SJSA1 (cell line): ENCODE measurements at places on chromosomes 6 and 20. TPM values are rescaled to one million over a fixed set of nuclear protein-coding genes. Genes with fewer than 3 reads are reported as not detected.

DNA sequence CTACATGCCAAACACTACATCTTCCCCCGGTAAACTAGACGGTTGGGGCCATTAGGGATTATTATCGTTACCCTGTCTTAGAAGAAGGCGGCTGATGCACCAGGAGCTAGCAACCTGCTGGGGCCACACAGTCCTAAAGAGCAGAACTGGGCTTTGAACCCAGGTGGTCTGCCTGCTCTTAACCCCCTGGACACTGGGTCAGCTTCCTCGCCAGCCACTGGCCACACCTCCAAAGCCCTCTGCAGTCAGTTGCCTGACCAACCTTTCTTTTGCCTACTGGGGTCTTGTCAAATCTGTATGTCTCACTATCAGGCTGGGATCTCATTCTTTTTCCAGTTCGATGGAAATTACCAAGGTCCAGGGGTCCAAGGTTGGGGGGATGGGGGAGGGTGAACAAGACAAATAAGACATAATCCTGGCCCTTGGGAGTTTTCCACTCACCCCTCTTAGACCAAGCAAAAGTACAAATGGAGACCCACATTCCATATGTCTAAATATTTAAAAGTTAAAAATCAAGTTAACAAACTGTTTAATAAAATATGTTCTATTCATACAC is 34.0 kb upstream of the FOXP4 start:
- H3K4me1 ChIP-seq = no peaks in the 10 kb centered on the region
- no peaks in the 10 kb centered on the region for H3K36me3 ChIP-seq
- no peak overlapping the region for H3K4me3 ChIP-seq
- no peak for DNase-seq
- H3K27me3 ChIP-seq = no peaks in the 10 kb centered on the region

MYCT1 gene
- total RNA-seq = 0.39 TPM in 1 of 2 replicates, not detected in the other

- H3K4me3 ChIP-seq = no peak overlapping the region
- H3K27ac ChIP-seq = no peak overlapping the region
- H3K4me1 ChIP-seq = no peaks in the 10 kb centered on the region
- no peak for DNase-seq
- no peaks in the 10 kb centered on the region for H3K36me3 ChIP-seq
- no peaks in the 10 kb centered on the region for H3K27me3 ChIP-seq
Observed at GRCh38 chr6:14246876-14247275, 129.3 kb downstream of the CD83 start.

DNA sequence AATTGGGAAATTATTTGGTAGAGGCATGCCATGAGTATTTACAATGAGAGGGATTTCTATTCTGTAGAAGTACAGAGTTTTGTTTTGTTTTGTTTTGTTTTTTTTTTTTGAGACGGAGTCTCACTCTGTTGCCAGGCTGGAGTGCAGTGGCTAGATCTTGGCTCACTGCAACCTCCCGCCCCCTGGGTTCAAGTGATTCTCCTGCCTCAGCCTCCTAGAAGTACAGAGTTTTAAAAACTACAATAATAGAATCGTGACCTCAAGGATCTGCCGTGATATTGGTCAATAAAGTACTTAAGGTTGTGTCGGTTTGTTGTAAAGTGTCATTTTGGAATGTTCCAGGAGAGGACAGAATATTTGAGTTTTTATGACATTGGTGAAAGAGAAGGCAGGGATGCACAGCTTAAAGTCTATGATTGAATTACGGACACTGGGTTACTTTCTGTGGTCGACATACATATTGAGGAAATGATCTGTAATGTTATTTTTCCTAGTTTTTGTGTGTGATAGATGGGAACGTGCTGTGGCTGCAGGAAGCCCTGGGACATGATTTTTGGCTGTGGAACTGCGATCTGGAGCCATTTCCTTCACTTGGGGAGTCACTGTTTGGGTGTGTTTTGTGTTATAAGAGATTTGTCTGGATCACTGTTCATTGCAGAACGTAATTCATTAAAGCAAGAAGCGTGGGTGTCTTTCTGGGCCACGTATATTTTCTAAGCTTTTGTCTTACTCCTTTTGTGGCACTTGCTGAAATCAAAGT is 59.6 kb downstream of the TIAM2 start:
- no peaks in the 10 kb centered on the region for H3K27me3 ChIP-seq
- no peak for DNase-seq
- H3K4me1 ChIP-seq = peaks cover 18% of the 10 kb centered on the region
- H3K36me3 ChIP-seq = peaks cover 6% of the 10 kb centered on the region; the same call in 1 of the 2 replicates
- no peak overlapping the region for H3K27ac ChIP-seq
- H3K4me3 ChIP-seq = no peak overlapping the region

TMEM217 gene
- 0.31 and 0.74 TPM in 2 replicates for total RNA-seq

GRCh38 chr6:53439556-53439955 is 90.8 kb upstream of the ELOVL5 start:
- no peak overlapping the region for H3K4me3 ChIP-seq
- H3K27ac ChIP-seq = no peak overlapping the region
- DNase-seq = no peak

- no peak overlapping the region for H3K4me3 ChIP-seq
- DNase-seq = no peak
- no peaks in the 10 kb centered on the region for H3K27me3 ChIP-seq
Observed at GRCh38 chr20:21505810-21506530, 7.9 kb downstream of the NKX2-2 start.

DNA sequence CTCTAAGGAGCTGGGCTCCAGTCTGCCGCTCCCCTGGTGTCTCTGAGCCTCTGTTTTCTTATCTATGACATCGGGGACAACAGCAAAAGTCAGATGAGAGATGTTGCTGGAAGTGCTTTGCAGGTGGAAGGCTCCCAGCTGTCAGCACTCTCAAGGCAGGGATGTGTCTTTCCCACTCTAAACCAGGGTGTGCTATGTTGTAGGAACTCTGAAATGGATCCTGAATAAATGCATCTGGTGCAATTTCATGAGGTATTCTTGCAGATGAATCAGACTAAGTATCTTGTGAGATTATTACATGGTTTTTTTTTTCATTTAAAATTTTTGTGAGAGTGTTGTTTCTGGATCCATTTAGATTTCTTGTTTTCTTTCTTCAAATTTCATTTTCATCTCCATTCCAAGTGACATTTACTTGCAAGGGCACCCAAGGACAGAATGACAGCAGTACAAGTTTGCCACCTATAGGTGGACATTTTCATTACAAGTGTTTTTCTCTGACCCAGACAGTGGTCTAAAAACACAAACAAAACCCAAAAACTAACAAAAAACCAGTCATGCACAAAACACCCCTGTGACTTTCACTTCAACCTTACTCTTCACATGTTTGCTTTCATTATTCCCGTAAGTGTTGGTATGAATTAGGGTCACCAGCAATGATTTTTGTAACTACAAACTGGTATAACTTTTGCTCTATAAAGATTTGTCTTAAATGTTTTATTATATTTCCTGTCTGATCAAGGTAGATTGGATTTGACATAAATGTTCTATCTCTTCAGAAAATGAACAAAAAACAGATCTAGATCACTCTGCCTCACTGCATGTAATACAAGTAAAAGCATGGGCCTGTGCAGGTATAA is 14.7 kb upstream of the SIM1 start:
- H3K27ac ChIP-seq = no peak overlapping the region
- H3K4me1 ChIP-seq = no peaks in the 10 kb centered on the region; the same call in none of the 2 replicates

LATS1 gene
- 20.9 and 23.8 TPM in 2 replicates for total RNA-seq

DNA sequence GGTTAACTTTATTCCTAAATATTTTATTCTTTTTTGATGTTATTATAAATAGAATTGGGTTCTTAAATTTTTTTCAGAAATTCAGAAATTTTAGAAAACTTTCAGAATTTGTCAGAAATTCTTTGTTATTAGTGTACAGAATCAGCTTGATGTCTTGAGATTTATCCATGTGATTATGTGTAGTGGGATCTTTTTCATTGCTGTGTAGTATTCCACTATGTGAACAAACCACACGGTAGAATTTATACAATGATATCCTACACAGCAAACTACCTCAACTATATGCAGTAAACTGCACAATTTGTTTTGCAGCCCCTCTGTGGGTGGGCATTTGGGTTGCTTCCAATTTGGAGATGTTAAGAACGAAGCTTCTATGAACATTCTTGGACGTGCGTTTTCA is 43.9 kb downstream of the PACSIN1 start:
- no peaks in the 10 kb centered on the region; the same call in 1 of the 2 replicates for H3K27me3 ChIP-seq
- H3K36me3 ChIP-seq = no peaks in the 10 kb centered on the region
- H3K4me1 ChIP-seq = no peaks in the 10 kb centered on the region
- DNase-seq = no peak
- H3K27ac ChIP-seq = no peak overlapping the region

GRCh38 chr6:110368284-110368683 is 10.1 kb upstream of the METTL24 start:
- H3K27ac ChIP-seq = no peak overlapping the region
- H3K4me1 ChIP-seq = peaks cover 35% of the 10 kb centered on the region
- no peaks in the 10 kb centered on the region for H3K36me3 ChIP-seq
- H3K27me3 ChIP-seq = no peaks in the 10 kb centered on the region; the same call in 1 of the 2 replicates

- no peak for DNase-seq
- no peak overlapping the region for H3K4me3 ChIP-seq
- H3K4me1 ChIP-seq = no peaks in the 10 kb centered on the region
Observed at GRCh38 chr20:11569163-11569562, 348.5 kb upstream of the BTBD3 start.

DNA sequence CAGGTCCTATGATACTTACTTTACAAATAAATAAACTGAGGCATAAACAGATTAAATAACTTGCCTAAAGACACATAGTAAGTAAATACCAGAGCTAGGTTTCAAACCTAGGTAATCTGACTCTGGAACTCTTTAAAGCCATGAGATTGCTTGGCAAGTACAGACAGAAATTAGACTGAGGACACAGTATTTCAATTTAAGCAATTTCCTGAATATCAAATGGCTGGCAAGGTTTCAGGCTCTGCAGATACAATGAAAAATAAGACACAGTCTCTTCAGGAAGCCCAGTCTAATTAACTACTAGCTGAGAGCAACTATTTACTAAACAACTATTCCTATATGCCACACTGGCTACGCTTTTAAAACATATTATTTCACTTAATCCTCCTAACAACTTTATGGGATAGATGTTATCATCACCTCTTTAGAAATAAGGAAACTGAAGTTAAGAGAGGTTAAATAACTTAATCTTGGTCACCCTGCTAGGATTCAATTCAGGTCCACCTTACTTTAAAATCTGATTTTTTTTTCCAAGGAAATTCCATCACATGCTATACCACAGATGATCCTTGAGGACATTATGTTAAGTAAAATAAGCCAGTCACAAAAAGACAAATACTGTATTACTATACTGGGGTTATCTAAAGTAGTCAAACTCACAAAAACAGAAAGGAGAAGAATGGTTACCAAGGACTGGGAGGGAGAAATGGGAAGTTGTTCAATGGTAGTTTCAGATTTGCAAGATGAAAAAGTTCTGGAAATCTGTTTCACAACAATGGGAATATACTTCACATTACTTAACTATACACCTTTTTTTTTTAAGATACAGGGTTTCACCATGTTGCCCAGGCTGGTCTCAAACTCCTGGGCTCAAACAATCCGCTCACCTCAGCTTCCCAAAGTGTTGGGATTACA is 4.1 kb downstream of the TRPC4AP start:
- H3K36me3 ChIP-seq = peaks cover 27% of the 10 kb centered on the region
- H3K4me3 ChIP-seq = no peak overlapping the region
- no peak overlapping the region for H3K27ac ChIP-seq
- H3K4me1 ChIP-seq = peaks cover 19% of the 10 kb centered on the region
- DNase-seq = no peak

- H3K4me1 ChIP-seq = no peaks in the 10 kb centered on the region
- peak; percentile 97 for DNase-seq
- H3K27me3 ChIP-seq = no peaks in the 10 kb centered on the region
- H3K36me3 ChIP-seq = no peaks in the 10 kb centered on the region
- H3K4me3 ChIP-seq = peak overlapping the region; percentile 56
Observed at GRCh38 chr6:27495386-27496135, 22.7 kb upstream of the ZNF184 start.

CHRNA4 gene
- total RNA-seq = not detected in 2 replicates

DNA sequence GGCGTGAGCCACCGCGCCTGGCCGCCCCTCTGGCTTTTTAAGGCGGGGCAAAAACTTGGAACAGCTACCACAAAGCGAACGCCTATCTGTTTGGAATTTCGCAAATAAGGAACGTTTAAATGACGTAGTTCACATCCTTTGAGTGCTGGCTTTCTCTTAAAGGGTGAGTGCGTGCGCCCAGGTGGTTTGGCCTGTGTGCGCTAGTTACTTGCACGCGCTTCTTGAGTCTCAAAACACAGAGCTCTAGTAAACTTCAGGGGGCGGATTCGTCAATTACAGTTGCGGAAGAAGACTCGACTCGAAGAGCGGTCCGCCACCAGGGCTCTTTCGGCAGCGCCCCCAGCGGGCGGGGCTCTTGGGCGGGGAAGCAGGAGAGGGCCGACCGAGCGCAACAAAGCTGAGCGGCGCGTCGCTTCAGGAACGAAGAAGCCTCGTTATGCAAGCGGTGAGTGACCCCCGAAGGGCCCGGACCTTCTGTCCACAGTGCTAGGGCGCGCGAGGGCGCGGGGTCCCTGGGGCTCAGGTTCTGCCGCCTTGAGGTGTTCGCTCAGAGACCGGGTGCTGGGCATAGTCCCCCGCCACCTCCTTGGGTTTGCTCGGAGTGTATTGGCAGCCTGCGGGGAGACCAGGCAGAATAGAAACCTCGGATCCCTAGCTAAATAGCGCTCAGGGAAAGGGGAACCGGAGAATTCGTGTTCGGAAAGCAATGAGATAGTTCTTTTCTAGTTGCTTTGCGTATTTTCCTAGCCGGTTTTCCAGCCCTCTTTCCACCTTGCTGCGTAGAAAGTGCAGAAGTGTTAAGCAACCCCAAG is at the start of gene SYCP2L:
Gene SYCP2L (plus strand): TSS at position 362 of the 812 bp plus-strand sequence. CDS start 75 bp downstream, at position 437.
- H3K4me1 ChIP-seq = no peaks in the 10 kb centered on the region
- H3K4me3 ChIP-seq = peak within 1 kb of the TSS; percentile 41
- H3K36me3 ChIP-seq = no peaks in the 10 kb centered on the region; the same call in 1 of the 2 replicates

- peak; percentile 2 for DNase-seq
- no peaks in the 10 kb centered on the region for H3K27me3 ChIP-seq
- H3K4me3 ChIP-seq = peak overlapping the region; percentile 96
- peaks cover 16% of the 10 kb centered on the region for H3K36me3 ChIP-seq
- H3K4me1 ChIP-seq = peaks cover 9% of the 10 kb centered on the region
- peak overlapping the region; percentile 71 for H3K27ac ChIP-seq
Observed at GRCh38 chr6:108074057-108074358, 533 bp downstream of the OSTM1 start.

GRCh38 chr6:83443516-83443915 is 12.7 kb upstream of the ME1 start:
- no peaks in the 10 kb centered on the region for H3K27me3 ChIP-seq
- H3K36me3 ChIP-seq = no peaks in the 10 kb centered on the region
- H3K4me1 ChIP-seq = no peaks in the 10 kb centered on the region
- no peak overlapping the region for H3K27ac ChIP-seq
- no peak for DNase-seq

GRCh38 chr6:6685249-6686040 is 96.9 kb downstream of the LY86 start:
- H3K4me3 ChIP-seq = no peak overlapping the region
- H3K27ac ChIP-seq = no peak overlapping the region
- H3K4me1 ChIP-seq = peaks cover 24% of the 10 kb centered on the region
- no peaks in the 10 kb centered on the region for H3K27me3 ChIP-seq
- DNase-seq = no peak
